ENCODE measurements at places on chromosomes 4 and X. TPM values are rescaled to one million over a fixed set of nuclear protein-coding genes. Genes with fewer than 3 reads are reported as not detected.
A peak's percentile ranks its signal among the peaks of the same experiment; 100 is the strongest.

Gene TMPRSS11F
- not detected for total RNA-seq

Gene NXT2
- 14.0 TPM for total RNA-seq

DNA sequence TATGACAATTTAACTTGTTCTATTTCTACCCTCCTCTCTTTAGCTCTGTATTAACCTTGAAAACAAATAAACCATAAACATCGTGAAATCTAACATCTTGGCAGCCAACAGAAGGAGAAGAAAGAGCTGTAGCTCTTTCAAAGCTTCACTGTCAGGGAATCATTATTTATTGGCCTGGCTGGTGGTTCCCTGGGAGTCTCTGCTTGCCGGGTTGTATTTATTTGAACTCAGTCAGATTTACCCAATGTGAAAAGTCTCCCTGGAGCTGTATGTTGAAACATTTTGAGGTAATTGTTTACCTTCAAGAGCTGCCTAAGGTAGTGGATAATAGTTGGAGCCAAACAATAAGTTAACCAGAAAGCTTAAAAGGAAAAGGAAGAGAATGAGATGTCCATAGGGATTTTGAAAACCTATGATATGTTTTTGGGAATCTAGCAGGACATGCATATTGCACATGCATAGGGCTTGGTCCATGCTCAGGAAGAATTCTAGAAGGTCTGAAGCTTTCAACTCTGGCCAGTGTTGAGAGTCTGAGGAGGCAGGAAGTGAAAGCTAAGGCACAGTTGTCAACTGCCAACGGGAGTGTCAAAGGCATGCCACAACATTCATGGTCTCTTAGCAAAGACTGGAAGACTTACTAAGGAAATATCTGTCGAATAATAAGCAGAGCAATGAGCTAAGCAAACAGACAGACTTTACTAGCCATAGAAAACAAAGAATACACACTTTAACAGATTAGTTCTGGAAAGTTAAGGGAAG is 621.6 kb downstream of the PCDH7 start:
- no peak for DNase-seq

DNA sequence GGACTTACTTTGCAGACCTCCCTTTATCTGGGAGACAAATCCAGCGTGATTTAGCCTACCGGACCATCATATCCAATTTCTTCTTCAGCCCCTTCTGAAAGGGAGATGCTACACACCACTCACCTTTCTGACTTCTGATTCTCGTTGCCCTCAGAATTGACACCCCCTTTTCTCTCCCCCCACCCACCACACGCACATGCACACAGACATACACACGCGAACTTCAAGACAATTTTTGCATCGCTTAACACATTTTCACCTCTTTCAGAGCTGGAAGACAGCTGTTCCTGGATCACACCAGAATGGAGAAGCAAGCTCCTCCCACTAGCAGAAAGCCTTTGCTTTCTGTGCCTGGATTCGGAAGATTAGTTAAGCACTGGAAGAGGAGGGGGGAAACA is 1.0 kb upstream of the SNCA start:
- DNase-seq: no peak

Gene FDCSP
- not detected for total RNA-seq

DNA sequence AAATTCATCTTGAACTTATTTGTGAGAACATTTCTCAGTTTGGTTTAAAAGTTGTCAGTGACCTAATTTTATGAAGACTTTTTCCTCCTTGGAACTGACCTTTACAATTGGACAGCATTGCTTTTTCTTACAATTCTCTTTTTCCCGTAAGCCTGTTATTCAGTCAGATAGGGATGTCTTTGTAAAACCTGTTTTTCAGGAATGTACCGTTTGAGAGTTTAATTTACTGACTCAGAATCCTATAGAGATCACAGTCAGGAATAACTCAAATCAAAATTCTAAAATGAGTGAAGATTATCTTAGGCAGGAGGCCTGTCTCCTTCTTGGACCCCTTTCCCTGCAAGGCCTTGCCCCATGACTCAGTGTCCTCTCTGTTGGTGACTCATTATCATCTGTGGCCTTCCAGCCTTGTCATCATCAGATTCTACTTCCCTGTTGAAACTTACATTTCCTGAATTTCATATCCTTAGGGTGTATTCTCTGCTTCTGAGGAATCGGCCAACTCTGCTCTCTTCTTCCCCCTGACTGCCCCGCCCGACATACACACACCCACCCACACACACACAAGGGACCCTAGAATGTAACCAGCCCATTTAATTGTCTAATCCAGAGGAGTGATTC is 99.8 kb downstream of the ARHGAP10 start:
- no peak for DNase-seq

GRCh38 chrX:42276982-42277690 is 353.8 kb upstream of the CASK start:
- no peak for DNase-seq

DNA sequence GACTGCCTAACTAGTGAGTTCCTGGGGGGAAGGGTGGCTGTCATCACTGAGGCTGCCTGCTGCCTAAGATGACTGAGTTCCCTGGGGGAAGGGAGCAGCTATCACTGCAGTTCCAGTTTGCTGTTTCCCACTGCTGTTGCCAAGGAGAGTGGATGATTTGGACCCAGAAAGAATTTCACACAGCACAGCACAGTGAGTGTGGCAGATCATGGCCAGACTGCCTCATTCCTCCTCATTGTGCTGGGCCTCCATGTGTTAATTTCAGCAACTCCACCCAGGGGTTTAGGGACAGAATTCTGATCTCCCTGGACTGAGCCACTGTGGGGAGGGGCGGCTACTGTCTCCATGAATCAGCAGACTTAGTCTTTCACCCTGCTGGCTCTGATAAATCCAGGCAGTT is 125.0 kb downstream of the TEX13C start:
- DNase-seq: no peak

- no peak for DNase-seq
Measured at GRCh38 chr4:150259861-150260567, 181.8 kb downstream of the DCLK2 start.

DNA sequence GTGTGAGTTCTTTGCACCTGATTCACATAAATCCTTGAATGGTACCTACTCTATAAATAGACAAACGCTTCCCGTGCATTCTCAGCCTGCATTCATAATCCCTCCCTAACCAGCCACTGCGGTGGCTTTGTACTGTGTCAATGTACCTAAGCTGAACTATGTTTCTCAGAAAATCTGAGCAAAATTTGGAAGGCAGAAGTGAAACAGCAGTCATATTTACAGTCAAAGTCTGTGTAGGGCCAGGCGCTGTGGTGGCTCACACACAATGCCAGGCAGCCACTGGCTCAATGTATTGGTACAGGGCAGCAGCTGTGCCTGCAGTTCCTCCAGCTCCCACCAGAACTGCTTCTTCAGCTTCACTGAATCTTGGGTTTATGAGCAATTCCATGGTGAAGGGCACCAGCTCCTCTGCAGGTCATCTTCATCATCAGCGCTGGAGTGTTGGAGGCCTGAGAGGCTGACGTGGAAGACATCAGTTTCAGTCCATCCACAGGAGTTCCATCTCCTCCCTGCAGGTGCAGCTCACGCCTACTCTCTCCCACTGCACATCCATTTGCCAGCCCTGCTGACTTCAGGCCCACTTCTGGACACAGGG is 32.3 kb upstream of the IRF2 start:
- peak; percentile 47 for DNase-seq

DNA sequence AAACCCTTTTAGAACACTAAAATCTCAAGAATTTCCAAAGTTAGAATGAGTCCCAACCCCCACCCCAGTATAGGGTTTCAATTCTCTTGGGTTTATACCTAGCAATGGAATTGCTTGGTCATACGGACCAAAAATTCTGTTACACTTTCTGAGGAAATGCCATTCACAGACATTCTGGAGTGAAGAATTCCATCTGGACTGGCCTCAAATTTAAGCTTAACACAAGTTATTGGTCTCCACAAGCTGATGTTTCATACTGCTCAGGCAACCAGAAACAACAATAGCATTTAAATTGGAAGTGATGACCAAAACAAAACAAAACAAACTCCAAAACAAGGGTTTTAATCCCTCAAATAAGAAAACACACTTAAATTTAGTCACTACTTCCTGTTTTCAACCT is 51.1 kb downstream of the GPC4 start:
- DNase-seq: no peak

- no peak for DNase-seq
Measured at GRCh38 chr4:94828882-94829281, 71.1 kb downstream of the BMPR1B start.

GRCh38 chrX:43644124-43644701 is 11.9 kb upstream of the MAOA start:
- no peak for DNase-seq

- no peak for DNase-seq
Measured at GRCh38 chrX:137413190-137413589, 152.7 kb upstream of the ZIC3 start.

Gene COL4A5
- not detected for total RNA-seq

DNA sequence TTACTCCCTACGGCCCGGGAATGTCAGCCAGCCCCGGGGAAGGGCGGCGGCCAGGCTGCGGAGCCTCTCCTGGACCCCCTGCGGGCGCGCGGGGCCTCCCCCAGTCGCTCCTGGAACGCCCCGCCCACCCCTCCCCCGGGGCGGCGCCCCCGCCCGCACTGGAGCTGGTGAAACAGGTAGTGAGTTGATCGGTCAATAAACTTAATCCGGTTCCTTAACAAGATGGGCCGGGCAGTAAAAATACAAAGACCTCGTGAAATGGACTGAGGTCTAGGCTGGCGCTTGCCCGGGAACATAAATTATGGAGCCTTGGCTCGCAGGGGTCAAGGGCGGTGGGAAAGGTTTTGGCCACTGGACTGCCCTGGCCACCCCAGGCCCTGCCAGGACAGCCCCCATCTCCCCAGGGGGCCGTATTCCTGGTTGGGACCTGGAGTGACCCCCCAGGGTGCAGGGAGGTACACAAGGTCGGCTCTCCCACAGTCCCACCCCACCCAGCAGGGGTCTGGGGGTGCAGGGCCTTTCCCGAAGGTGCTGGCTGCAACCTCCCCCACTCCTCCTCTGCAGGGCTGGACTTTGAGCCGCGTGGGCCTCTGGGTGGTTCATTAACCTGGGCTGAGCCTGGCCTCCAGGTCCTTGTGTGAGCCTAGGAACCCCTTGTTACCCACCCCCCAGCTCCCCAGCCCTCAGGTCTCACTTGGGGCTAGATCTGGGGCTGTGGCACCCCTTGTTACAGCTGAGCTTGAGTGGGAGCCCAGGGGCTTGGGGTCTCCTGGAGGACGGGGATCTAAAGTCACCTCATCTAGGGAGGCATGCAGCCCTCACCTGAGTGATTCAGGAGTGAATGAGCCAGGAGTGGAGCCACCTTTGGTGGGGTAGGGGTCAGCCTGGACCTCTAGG is 2.5 kb downstream of the FGFR3 start:
- DNase-seq: no peak

Gene SULT1B1
- total RNA-seq: 3.9 TPM

DNA sequence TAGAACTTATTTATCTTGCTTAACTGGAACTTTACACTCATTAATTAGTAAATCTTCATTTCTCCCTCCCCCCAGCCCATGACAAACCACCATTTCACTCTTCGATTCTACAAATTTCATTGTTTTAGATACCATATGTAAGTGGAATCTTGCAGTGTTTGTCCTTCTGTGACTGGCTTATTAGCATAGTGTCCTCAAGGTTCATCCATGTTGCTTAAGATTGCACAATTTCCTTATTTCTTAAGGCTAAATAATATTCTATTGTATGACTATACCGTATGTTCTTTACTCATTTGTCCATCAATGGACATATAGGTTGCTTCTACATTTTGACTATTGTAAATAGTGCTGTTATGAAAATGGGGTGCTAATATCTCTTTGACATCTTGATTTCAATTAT is 24.5 kb upstream of the RNF212 start:
- no peak for DNase-seq

DNA sequence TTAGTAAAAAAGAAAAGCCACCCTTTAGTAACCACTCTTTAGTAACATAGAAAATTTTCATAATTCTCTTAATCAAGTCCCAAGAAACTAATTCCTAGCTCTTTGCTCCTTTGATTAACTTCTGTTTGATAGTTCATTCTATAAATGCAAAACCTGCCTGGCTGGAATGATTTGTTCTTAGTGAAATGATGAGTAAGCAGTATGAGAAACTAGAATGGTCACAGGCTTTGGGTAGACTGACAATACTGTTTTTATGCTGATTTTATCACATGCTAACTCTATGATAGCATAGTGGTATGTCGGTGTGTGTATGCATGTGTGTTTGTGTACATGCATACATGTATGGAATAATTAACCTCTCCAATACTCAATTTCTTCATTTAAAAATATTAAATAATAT is 81.2 kb downstream of the SYTL5 start:
- DNase-seq: no peak

DNA sequence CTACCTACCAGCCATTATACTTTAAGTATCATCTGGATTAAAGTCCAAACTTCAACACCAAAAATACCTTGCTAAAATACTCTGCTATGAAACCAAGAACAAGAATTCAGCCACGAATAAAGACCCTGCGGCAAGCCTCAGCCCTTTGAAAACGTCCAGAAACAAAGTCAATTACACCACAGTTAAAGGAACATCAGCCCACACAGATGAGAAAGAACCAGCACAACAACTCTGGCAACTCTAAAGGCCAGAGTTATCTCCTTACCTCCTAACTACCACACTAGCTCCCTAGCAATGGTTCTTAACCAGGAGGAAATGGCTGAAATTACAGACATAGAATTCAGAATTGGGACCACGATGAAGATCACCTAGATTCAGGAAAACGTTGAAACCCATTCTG is 23.4 kb downstream of the ABCB7 start:
- no peak for DNase-seq

Gene POU3F4
- total RNA-seq: not detected

DNA sequence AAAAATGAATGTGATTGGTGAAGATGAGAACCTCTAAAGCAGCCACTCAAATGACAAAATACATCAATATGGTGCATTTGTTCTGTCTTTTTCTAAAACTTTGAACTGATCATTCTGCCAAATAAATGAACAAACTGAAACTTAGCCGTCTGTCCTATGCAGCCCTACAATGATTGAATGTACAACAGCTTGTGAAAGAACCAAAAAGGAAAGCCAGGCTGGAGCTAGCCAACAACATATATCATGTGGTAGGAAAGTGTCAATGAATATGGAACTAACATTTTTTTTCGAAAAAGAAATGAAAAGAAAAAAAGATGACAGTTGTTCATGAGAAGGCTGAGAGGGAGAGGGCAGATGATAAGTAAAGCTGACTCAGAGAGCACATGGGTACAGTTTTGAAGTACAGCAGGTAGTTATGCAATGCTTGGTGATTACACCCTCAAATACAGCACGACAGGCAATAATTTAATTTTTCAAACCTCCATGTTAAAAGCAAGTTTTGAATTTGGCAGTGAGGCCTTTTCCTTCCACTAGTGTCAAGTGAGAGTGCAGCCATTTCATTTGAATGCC is 21.2 kb upstream of the SLC7A11 start:
- DNase-seq: no peak

DNA sequence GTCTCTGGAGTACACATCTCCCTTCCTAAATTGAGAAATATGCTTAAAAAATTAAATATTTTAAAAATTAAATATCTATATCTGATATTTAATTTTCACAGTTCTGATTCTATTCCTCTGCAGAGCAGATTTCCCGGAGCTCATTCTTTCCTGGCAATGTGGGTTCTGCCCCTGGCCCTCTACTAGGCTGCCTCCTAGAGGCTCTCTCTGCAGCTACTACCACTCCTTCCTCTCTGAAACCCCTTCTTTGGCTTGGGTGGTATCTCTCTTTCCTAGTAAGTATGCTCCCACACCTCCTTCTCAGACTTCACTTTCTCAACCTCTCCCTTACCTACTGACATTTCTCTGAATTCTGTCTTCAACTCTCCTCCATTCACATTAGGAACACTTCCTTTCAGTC is 45.3 kb downstream of the RPGR start:
- DNase-seq: no peak

Gene TREX2
- total RNA-seq: 1.1 TPM

Gene CFP
- total RNA-seq: 18.6 TPM

All from activated CD4-positive, alpha-beta memory T cell treated with anti-CD3 and anti-CD28 coated beads, Interleukin-2, amount 10 ng/mL, durations not matched to agents 7 days and 5 days (primary cell).